ENCODE measurements at places on chromosomes 7 and 10. TPM values are rescaled to one million over a fixed set of nuclear protein-coding genes. Genes with fewer than 3 reads are reported as not detected.
A peak's percentile ranks its signal among the peaks of the same experiment; 100 is the strongest.

DNA sequence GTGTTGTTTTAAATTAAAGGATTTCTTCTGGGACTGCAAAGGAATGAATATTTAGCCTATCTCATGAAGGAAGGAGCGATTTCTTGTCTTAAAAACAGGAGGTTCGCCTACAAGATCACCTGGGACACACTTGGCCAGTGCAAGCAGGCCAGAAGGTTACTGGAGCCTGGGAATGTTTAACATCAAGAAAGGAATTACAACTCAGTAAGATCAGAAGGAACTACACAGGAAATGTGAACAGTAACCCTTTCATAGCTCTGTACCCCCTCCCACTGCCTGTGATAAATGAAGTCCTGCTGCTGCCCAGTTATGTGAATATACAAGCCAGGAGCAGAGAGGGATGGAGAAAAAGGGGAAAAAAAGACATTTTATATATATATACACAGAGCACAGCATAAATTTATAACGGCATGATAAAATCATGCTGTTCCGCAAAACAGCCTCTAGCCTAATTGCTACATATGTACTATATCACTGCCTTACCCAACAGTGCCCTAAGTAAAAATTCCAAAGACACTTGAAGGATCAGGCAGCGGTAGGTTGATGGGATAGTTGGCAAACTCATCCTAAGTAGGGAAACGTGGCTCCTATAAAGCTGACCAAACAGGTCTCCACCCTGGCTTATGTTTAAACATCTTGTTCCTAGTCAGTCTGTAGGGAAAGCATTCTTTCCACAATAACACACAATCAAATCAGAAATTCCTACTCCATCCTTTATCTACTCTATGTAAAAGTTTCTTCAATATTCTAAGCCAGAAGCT, 63.8 kb downstream of the ZNF438 start:
- H3K27ac ChIP-seq, result no peak overlapping the region
- no peaks in the 10 kb centered on the region for H3K36me3 ChIP-seq
- H3K4me3 ChIP-seq, result no peak overlapping the region
- no peaks in the 10 kb centered on the region for H3K27me3 ChIP-seq
- DNase-seq, result no peak
- peaks cover 4% of the 10 kb centered on the region for H3K4me1 ChIP-seq

The PAPOLB gene
- total RNA-seq, result not detected

The FAM131B gene
- 0.27 TPM for total RNA-seq

- peaks cover 11% of the 10 kb centered on the region for H3K4me1 ChIP-seq
- no peak overlapping the region for H3K27ac ChIP-seq
- H3K36me3 ChIP-seq, result no peaks in the 10 kb centered on the region
- H3K27me3 ChIP-seq, result no peaks in the 10 kb centered on the region
Observed at GRCh38 chr10:12484941-12485805, 135.8 kb downstream of the CAMK1D start.

The SYNPO2L gene
- total RNA-seq, result not detected

GRCh38 chr7:48292949-48293348, 121.7 kb downstream of the ABCA13 start:
- H3K27ac ChIP-seq, result no peak overlapping the region
- no peak overlapping the region for H3K4me3 ChIP-seq
- no peaks in the 10 kb centered on the region for H3K36me3 ChIP-seq
- DNase-seq, result no peak
- no peaks in the 10 kb centered on the region for H3K27me3 ChIP-seq

DNA sequence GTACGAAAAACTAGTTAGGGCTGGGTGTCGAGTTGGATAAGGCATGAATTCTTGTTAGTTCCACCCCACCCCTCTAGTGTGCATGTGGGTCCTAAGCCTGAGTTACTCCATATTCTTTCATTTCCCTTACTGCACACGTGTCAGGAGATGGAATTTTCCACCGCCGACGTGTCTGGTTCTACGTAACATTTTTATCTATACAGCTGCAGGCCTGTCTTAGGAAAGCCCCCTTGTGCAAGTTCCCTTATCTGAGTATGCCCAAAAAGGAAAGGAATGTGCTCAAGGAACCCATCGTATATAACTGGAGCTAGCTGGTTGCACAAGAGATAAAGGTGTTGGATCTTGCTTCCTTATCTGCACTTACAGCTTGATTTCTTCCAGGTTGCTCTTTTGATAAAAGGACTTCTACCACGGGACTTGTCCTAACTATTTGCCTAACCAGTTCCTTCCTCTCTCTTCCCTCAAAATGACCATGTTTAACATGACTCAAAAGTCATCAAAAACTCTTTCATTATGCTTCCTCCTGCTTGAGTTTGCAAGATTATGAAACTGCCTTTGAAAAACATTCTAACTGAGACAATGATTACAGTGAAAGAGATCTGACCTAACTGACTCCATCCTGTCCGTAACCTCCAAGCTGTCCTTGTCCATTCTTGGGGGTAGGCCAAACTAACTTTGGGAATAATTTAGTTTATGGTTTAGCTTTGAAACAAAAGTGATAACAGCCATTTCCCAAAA, 181.4 kb downstream of the AKR1D1 start:
- H3K27ac ChIP-seq, result no peak overlapping the region
- H3K4me3 ChIP-seq, result no peak overlapping the region
- no peak for DNase-seq
- H3K27me3 ChIP-seq, result no peaks in the 10 kb centered on the region

DNA sequence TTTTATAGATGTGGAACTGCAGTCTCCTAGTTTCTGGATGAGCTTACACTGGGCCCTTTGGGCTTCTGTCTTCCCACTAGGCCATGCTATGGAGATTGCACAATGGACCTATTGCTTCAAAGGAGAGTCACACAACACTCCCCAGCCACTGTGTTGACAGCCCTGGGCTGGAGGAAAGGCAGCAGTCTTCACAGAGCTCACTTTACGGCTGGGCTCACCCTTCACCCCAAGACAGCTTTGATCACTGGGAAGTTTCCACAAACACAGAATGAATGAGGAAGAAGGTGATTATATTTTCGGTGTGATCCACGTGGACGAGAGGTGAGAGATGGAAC, 92.7 kb upstream of the GDF10 start:
- peak overlapping the region; percentile 54 for H3K4me3 ChIP-seq
- no peak for DNase-seq
- peaks cover 15% of the 10 kb centered on the region for H3K4me1 ChIP-seq
- H3K27ac ChIP-seq, result peak overlapping the region; percentile 25
- H3K36me3 ChIP-seq, result no peaks in the 10 kb centered on the region

The ANKRD30A gene
- total RNA-seq, result not detected

DNA sequence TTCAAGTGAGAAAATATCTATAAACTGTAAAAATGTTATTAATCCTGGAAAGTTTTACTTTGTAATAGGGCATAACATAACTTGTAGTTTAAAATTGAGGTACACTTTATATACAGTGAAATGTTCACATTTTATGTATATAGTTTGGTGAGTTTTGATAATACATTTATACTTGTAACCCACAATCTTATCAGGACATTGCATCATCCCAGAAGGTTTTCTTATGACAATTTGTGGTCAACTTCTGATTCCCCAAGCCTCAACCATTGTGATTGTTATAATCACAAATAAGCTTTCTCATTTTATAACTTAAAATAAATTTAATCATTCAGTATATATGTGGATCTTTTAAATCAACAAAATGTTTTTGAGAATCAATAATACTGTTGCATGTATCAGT, 151.1 kb downstream of the TFPI2 start:
- no peaks in the 10 kb centered on the region for H3K27me3 ChIP-seq
- no peaks in the 10 kb centered on the region for H3K36me3 ChIP-seq
- H3K27ac ChIP-seq, result no peak overlapping the region
- no peaks in the 10 kb centered on the region for H3K4me1 ChIP-seq
- H3K4me3 ChIP-seq, result no peak overlapping the region
- DNase-seq, result no peak

DNA sequence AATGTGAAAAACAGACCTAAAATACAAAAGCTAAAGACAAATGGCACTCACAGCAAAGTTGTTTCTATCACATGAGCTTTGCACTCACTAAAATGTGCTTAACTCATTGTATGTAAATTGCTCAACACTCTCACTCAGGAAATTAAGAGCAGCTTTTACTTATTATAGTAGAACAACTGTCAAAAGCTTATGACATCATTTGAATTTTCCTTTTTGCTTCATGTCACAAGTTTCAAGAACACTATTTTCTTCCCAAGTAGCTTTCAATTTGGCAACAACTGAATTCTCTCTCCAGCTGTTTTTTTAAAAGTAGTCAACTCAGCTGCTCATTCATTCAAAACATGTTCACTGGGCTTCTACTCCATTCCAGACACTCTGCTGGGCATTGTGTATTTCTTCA, 46.9 kb downstream of the ATE1 start:
- no peaks in the 10 kb centered on the region for H3K27me3 ChIP-seq
- no peak overlapping the region for H3K4me3 ChIP-seq
- no peak overlapping the region for H3K27ac ChIP-seq
- H3K4me1 ChIP-seq, result no peaks in the 10 kb centered on the region
- peaks cover 7% of the 10 kb centered on the region for H3K36me3 ChIP-seq
- no peak for DNase-seq

DNA sequence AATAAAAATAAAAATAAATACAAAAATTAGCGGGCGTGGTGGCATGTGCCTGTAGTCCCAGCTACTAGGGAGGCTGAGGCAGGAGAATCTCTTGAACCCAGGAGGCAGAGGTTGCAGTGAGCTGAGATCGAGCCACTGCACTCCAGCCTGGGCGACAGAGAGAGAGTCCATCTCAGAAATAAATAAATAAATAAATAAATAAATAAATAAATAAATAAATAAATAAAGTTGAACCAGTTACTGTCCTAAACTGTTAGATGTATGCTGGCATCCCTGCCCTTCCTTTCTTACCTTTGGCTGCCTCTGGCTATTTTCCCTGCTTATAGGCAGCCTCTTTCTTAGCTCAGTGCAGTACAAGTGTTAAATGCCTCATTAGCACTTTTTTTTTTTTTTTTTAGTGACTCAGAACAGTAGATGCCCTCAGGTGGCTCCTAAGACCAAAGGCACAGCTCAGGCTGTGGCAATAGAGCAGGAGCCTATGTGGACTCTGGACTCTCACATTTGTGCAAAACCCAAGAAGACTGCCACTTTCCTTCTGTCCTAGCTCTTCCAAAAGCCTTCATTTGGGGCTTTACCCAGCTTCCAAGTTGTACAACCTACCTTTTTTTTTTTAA, 30.6 kb upstream of the CABCOCO1 start:
- H3K27ac ChIP-seq, result no peak overlapping the region
- no peaks in the 10 kb centered on the region for H3K36me3 ChIP-seq
- DNase-seq, result no peak
- no peak overlapping the region for H3K4me3 ChIP-seq
- no peaks in the 10 kb centered on the region for H3K4me1 ChIP-seq

DNA sequence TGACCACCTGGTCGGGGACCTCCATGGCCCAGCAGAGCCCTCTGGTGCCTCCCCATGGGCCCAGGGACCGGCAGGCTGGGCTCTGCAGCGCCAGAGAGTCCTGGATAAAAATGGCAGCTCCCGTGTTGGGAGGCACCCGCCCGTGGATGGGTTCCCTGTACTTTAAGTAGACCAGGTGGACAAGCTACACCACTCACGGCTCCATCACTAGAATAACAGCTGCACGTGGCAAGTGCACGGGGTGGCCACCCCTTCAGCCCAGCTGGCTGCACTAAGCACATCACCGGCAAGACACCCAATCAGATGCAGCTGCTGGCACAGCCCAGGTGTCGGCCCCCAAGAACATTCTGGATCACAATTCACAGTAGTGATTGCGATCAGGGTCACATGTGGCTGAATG, 69.8 kb downstream of the DIP2C start:
- H3K4me3 ChIP-seq, result no peak overlapping the region
- no peak for DNase-seq
- no peaks in the 10 kb centered on the region for H3K36me3 ChIP-seq
- no peak overlapping the region for H3K27ac ChIP-seq
- no peaks in the 10 kb centered on the region for H3K27me3 ChIP-seq

The TBATA gene
- total RNA-seq, result not detected

- H3K36me3 ChIP-seq, result no peaks in the 10 kb centered on the region
- H3K4me1 ChIP-seq, result no peaks in the 10 kb centered on the region
- H3K4me3 ChIP-seq, result no peak overlapping the region
- no peaks in the 10 kb centered on the region for H3K27me3 ChIP-seq
- no peak for DNase-seq
Observed at GRCh38 chr7:165661-166337, 26.6 kb upstream of the FAM20C start.

The ADARB2 gene
- total RNA-seq, result 2.9 TPM

The CALY gene
- 1.8 TPM for total RNA-seq

DNA sequence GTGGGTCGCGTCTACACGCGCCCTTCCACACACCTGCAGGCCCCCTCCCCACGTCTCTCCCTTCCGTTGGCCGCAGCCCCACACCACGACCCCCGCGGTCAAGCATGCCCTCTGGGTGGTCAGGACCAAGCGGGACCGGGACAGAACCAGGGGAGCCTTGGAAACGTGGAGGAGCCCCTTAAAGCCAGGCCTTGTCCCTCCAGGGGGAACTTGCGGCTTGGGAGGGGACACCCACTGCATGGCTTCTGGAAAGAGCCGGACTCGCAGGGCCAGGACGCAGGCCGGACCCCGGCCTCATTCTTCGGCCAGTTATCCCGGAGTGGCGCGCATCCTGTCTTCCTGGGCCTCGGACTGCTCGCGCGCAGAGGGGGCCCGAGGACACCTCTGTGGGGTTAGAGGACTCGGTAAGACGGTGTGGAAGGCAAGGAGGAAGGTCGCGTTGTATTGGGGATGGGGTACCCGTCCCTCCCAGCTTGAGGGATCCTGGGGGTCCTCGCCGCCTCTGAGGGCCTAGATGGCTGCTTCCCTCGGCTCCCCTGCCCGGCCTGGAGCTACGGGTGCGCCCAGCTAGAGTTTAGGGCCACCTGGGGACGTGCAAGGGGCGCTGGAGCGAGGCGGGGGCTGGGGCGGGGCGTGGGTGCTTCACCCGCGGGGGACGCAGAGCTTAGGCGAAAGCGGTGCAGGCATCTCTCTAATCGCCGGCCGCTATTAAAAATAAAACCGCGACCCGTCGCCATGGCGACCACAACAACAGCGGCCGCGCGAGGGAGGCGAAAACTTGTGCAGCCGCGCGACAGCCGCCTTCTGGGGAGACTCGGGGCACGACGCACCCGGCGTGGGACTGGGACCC, 1.8 kb upstream of the PDGFA start:
- H3K4me3 ChIP-seq, result no peak overlapping the region
- H3K27ac ChIP-seq, result no peak overlapping the region
- H3K4me1 ChIP-seq, result peaks cover 55% of the 10 kb centered on the region
- DNase-seq, result no peak
- H3K36me3 ChIP-seq, result no peaks in the 10 kb centered on the region
